ENCODE measurements at places on chromosomes 1 and 21. TPM values are rescaled to one million over a fixed set of nuclear protein-coding genes. Genes with fewer than 3 reads are reported as not detected.

GRCh38 chr1:200157715-200158114 lies 130.2 kb downstream of the NR5A2 start:
- no peak for DNase-seq

- DNase-seq, result no peak
Observed at GRCh38 chr1:213683529-213683928, 304.2 kb upstream of the PROX1 start.

- no peak for DNase-seq
Observed at GRCh38 chr1:67158401-67158800, 7.9 kb upstream of the IL23R start.

DNA sequence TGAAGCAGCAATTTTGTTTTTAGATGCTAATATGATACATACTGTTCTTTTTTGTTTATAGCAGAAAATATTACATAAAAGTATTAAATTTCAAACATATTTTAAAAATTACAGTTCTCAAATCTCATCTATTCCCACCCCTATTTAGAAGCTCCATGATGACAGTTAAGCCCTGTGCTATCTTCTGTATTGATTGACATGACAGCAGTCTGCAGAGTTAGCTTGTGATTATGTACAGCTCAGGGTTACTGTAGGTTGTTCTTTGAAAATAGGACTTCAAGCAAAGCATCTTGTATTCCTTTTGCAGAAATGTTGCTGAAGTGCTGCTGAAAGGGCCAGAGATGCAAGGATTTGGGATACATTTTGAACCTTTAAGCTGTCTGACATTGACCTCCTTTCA lies 8.2 kb downstream of the GPSM2 start:
- no peak for DNase-seq

DNA sequence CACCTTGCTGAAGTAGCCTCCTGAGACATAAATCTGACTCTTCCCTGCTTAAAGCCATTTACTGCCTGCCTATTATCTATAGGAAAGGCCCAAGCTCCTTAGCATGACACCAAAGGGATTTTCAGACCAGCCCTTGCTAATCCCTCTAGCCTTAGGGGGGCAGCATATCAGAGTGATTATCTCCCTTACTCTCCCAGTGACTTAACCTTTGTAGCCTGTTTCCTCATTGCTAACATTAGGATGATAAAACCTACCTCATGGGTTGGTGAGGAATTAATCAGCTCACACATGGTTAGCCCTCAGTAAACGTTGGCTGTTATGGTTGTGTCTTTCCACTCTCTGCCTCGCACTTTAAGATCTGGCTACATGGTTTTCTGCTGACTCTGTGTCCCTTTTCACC lies 70.1 kb downstream of the ROR1 start:
- DNase-seq, result no peak

GRCh38 chr1:240031009-240031408 lies 60.7 kb upstream of the FMN2 start:
- DNase-seq, result peak; percentile 13

DNA sequence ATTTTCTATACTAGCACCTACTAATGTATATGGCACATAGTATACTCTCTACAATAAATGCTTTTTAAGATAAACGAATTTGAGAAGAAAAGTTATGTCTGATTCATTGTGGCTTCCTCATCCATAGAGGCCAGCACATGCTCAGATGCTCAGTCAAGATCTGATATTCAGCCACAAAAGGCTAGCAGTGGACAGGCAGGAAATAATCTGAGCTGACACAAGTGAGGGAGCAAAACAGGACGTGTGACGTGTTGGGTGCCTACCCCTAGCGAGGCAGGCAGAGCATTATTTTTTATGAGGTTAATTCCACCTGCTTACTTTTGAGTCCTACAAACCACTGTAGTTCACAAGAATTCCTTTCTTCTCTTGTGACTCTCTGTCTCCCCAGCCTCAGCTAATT lies 550.9 kb downstream of the SMYD3 start:
- no peak for DNase-seq

GRCh38 chr1:19682257-19682656 lies 17.6 kb downstream of the HTR6 start:
- peak; percentile 88 for DNase-seq

The OLFML3 gene
- polyA plus RNA-seq, result 14.2 TPM

The GUCA2A gene
- not detected for polyA plus RNA-seq

The SKI gene
- 10.7 TPM for polyA plus RNA-seq

The ATP5PO gene
- 310 TPM for polyA plus RNA-seq

The VANGL2 gene
- polyA plus RNA-seq, result 5.5 TPM

Data from foreskin keratinocyte (primary cell).